Daoy (cell line): ENCODE measurements at places on chromosomes 3 and 15.
A peak's percentile ranks its signal among the peaks of the same experiment; 100 is the strongest.

GRCh38 chr3:170768334-170768801 lies 101.6 kb downstream of the RPL22L1 start:
- DNase-seq = peak; percentile 70

- peak; percentile 13 for DNase-seq
These were observed 563.4 kb downstream of the ROBO1 start for GRCh38 chr3:79204351-79204750.

- peak; percentile 35 for DNase-seq
These were observed 12.5 kb downstream of the DOCK3 start for GRCh38 chr3:50687127-50687751.

- no peak for DNase-seq
These were observed 813.3 kb upstream of the ARRDC4 start for GRCh38 chr15:97146929-97147870.

GRCh38 chr3:128084675-128085021 lies 32.4 kb downstream of the SEC61A1 start:
- DNase-seq = no peak

GRCh38 chr3:139439278-139439677 lies 37.0 kb downstream of the RBP2 start:
- DNase-seq = no peak

- DNase-seq = peak; percentile 59
These were observed 77.8 kb upstream of the HES1 start for GRCh38 chr3:194058189-194058571.
